AG09319 (cell line): ENCODE measurements at places on chromosomes 4 and X.

DNA sequence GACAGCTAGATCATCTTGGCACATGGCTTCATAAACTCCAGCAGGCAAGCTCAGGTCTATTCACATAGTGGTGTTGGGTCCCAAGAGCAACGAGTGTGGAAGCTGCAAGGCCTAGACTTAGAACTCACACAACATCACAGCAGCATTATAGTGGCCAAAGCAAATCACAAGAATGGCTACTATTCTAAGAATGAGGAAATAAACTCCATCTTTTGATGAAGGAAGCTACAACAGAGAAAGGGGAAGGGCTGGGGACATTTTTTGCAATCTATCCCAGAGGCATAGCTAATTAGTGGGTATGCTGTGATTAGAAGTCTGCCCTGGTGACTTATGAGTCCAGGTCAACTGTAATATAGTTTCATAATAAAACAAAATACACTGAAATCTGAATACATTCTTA is 42.9 kb upstream of the TAB3 start:
- DNase-seq, result no peak

DNA sequence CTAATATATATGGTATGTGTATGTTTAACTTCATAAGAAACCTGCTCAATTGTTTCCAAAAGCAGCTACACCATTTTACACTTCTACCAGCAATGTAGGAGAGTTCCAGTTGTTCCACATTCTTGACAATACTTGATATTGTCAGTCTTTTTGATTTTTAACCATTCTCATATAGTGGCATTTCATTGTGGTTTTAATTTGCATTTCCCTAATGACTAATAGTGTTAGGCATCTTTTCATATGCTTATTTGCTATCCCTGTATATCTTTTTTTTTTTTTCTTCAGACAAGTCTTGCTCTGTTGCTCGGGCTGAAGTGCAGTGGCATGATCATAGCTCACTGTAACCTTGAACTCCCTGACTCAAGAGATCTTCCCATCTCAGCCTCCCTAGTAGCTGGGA is 58.2 kb upstream of the TRIM2 start:
- DNase-seq, result no peak

- no peak for DNase-seq
Measured at GRCh38 chr4:120000591-120001296, 65.9 kb downstream of the MAD2L1 start.

DNA sequence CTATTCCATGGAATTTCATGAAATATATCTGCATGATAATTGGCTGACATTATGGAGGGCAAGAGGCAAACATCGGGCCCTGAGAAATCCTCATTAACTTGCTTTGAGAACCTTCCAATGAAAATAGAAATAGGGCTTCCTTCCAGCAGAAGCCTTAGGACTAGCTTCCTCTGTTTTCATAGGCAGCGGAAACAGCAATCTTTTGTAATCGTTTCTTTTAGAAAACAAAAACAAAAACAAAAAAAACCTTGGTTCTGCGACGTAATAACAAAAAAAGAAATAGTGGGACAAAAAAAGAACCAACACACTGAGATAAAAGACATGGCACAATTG is 62.9 kb downstream of the GEMIN8 start:
- DNase-seq, result no peak

- DNase-seq, result no peak
Measured at GRCh38 chr4:84501202-84501503, 2.1 kb upstream of the NKX6-1 start.

GRCh38 chrX:72685810-72686456 is 28.2 kb downstream of the PHKA1 start:
- DNase-seq, result peak; percentile 2

- no peak for DNase-seq
Measured at GRCh38 chr4:2714918-2715317, 41.2 kb downstream of the TNIP2 start.

GRCh38 chr4:4914965-4915845 is 55.7 kb downstream of the MSX1 start:
- no peak for DNase-seq

GRCh38 chrX:11135564-11136185 is 24.5 kb downstream of the HCCS start:
- no peak for DNase-seq

DNA sequence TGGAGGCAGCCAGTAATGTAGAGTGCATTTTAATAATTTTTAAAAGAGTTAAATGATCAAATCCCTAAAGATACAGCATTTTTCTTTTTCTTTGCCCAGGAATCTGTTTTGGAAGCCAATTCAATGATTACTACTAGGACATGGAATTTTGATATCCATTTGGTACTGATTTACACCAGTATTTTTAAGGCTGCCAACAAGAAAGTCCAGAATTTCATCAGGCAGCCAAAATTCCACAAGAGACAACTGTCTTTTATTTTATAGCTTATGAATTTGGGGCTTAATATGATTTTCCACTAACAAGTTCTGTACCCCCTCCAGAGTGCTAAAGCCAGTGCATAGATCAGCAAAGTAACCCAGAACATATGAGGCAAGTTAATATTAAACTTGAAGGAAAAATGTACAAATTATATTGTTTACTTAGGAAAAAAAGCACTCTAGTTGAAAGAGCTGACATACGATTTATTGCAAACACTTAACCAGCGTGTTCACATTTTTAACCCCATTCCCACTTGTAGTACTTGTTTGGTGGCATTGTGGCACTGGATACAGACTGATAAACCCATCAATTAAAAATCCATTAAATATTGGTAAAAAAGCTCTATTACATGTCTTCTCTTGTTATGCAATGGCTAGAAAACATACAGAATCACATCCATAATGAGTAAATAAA is 259.7 kb downstream of the DCHS2 start:
- DNase-seq, result no peak

DNA sequence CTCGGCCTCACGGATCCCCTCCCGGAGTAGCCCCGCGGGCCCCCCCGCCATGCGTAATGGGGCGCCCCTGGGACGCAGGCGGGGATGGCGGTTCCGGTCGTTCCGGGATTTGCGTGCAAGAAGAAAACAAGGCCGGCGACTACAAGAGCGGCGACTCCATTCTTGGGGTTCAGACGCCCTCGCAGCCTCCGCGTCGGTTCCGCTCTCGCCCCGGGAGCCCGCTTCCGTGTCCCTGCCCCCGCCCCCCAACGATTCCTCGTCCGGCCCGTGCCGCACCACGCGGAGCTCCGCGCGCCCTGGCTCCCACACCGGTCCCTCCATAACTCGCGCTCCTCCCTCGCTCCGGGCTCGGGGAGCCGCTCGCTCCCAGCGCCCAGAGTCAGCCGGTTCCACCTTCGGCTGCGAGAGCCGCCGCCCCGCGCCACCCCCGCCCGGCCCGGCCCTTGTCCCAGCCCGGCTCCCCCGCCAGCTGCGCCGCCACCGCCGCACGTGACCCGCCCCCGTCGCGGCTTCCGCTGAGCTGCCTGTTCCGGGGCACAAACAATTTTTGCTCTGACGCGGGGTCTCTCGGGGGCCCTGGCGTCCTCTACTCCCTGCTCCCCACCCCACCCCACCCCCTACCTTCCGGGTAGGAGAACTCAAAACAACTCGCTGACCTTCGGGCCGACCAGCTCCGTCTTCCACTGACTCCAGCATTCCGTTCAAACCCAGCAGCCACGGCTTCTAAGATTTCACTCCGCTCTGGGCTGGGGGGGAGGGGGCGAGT is 78.8 kb upstream of the BCOR start:
- DNase-seq, result no peak

DNA sequence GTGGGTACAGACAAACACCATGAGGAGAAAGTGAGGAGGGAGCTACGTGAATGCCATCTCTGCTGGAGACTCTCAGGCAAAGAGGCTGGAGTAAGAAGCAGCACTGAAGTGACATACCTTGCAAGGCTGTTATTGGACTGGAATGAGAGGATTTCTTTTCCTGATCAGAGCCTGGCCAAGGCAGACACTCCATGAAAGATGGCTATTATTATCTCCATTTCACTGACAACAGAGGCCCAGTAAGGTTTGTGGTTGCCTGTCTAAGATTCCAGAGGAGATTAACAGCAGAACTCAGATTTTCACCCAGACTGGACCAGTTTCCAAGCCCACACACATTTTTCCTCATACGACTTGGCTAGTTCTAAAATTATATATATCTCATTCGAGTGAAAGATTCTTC is 162.0 kb upstream of the EOLA2 start:
- no peak for DNase-seq
